T-helper 17 cell (primary cell): ENCODE measurements at places on chromosomes 11 and 22. TPM values are rescaled to one million over a fixed set of nuclear protein-coding genes. Genes with fewer than 3 reads are reported as not detected.

- peaks cover 9% of the 10 kb centered on the region for H3K4me1 ChIP-seq
- H3K27me3 ChIP-seq: no peaks in the 10 kb centered on the region
Observed at GRCh38 chr11:118859973-118860372, 23.7 kb upstream of the CXCR5 start.

GRCh38 chr22:24303007-24303406, 32.4 kb downstream of the SPECC1L start:
- no peak overlapping the region for H3K27ac ChIP-seq
- no peak for DNase-seq
- H3K27me3 ChIP-seq: no peaks in the 10 kb centered on the region
- peaks cover 6% of the 10 kb centered on the region for H3K36me3 ChIP-seq
- H3K4me3 ChIP-seq: no peak overlapping the region

DNA sequence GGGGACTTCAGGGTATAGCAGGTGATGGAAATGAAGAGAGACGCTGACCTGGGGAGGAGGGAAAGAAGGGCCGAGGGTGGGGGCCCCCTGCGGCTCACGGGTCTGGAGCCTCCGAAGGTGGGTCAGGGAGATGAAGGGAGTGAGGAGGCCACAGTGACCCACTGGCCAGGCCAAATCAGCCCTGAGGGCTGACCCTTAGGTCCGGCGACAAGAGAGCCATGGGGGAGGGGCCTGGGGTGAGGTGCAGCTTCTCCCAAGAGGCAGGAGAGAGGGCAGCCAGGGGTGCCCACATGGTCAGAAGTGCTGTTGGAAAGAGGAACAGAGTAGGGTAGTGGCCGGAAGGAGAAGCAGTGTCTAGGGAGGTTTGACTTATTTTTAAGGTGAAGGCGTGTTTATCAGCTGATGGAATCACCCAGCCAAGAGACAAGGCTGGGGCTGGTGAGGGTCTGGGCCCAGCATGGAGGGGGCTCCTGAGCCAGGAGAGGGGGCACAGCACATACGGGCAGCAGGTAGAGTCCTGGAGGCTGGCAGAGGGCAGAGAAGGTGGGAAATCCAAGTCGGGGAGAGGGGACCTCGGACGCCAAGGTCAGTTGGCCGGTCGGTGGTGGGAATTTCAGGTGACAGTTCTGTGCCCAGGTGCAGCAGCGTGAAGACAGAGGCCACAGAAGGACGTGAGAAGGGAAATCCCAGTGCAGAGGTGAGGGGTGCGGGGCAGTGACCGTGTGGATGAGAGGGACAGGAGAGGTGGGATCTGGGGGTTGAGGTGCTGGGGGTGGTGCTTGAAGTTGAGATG, 49.0 kb downstream of the LINC01488 start:
- peaks cover 45% of the 10 kb centered on the region for H3K27me3 ChIP-seq
- peak overlapping the region; percentile 57 for H3K27ac ChIP-seq
- no peak for DNase-seq
- peak overlapping the region; percentile 39 for H3K4me3 ChIP-seq
- peaks cover 8% of the 10 kb centered on the region for H3K36me3 ChIP-seq

- no peaks in the 10 kb centered on the region for H3K36me3 ChIP-seq
- no peak overlapping the region for H3K27ac ChIP-seq
- no peak overlapping the region for H3K4me3 ChIP-seq
Observed at GRCh38 chr11:45298718-45299117, 12.6 kb upstream of the SYT13 start.

DNA sequence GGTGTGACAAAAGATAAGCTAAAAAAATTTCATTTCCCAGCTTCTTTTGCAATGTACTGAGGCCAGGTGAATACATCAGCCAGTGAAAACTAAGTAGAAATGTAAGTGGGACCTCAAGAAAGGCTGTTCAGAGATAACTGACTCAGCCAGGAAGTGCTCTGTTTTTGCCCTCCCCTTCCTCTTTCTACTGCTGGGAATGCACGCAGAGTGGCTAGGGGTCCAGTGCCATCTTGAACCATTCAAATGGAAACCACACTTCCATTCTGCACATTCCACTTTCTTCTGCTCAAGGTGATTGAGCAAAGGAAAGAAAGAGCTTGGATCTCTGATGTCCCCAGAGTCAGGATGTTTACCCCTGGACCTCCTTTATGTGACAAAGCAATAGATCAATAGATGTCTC, 27.8 kb upstream of the LMO2 start:
- no peaks in the 10 kb centered on the region for H3K4me1 ChIP-seq
- no peak overlapping the region for H3K27ac ChIP-seq
- DNase-seq: no peak
- peaks cover 61% of the 10 kb centered on the region for H3K27me3 ChIP-seq

DNA sequence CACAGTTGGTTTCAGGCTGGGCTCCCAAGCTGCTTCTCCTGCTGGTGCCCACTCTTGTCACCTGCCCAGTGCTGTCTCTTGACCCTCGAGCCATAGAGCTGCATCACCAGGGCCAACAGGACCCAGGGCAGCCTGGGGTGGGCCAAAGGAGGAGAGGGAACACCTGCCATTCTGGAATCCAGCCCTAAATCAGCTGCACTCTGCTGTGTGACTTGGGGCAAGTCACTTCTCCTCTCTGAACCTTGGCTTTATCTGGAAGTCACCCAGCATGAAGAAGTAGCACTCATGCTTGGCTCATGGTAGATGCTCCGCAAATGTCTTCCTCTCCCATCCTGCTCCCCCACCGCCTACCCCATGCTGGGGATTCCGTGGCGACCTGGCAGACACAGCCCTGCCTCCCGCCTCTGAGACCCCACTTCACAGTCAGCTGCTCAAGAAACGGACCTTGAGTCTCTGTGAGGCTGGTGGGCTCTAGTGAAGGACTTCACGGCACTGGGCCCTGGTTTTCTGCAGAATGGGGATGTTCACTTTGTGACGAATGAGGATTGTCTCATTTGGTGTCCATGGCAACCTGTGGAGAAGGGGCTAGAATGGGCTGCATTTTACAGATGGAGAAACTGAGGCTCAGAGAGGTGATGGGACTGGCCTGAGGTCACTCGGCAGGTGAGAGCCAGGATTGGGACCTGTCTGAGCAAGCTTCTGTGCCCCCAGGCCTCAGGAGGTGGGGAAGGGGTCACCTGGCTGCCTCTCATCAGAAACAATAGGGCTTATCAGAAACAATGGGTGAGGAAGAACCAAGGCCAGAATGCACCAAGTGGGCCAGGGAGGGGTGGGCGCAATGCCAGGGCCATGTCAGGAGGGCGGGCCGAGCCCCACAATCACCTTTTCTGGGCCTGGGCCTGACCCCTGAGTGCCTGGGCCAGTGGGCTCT, 12.4 kb downstream of the EMID1 start:
- H3K27ac ChIP-seq: no peak overlapping the region
- H3K4me1 ChIP-seq: peaks cover 2% of the 10 kb centered on the region
- H3K36me3 ChIP-seq: no peaks in the 10 kb centered on the region
- H3K4me3 ChIP-seq: no peak overlapping the region

DNA sequence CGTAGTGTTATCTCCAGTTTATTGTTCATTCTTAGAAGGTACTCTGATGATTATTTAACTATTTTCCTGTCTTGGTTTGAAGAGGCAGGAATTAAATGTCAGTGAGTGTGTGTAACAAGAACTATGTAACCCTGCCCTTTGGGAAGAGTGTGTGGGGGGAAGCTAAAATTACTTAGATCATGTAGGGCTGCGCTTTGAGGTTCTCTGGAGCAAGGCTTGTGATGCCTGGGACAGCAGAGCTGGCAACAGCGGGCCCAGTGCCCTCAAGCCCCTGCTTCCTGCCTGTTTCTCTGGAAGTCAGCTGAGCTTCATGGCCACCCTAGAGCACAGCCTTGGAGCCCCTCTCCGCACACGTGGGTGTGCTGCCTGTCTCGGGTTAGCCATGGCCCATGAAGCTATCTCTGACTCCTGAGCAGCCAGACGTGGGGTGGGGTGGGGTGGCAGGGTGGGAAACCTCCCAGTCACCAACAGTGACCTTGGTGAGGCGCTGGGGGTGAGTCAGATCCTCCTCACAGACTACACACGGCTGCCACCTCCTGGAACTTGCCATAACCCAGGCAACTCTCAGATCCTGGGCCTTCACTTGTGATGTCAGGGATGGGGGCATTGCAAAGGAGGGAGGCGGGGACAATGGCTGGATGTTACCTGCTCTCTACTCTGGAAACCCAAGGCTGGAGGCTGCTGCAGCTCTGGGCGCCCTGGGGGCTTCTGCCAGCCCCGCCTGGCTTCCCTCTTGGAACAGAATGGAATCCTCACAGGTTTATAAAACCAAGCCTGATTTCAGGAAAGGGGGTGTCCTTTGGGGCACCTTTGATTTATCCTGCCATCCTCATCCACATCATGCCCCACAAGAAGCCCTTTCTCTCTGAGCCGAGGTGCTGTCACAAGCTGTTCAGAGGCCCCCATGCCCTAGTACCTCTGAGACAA, 88.6 kb downstream of the SNX19 start:
- no peak overlapping the region for H3K4me3 ChIP-seq
- H3K4me1 ChIP-seq: no peaks in the 10 kb centered on the region
- DNase-seq: no peak
- peaks cover 4% of the 10 kb centered on the region for H3K36me3 ChIP-seq
- no peak overlapping the region for H3K27ac ChIP-seq

- no peak for DNase-seq
- peaks cover 5% of the 10 kb centered on the region for H3K36me3 ChIP-seq
- H3K4me1 ChIP-seq: peaks cover 8% of the 10 kb centered on the region
- no peak overlapping the region for H3K27ac ChIP-seq
Observed at GRCh38 chr11:2810411-2811205, 75.0 kb downstream of the CDKN1C start.

GRCh38 chr11:111423250-111423615, 44.2 kb upstream of the POU2AF1 start:
- H3K4me3 ChIP-seq: no peak overlapping the region
- H3K4me1 ChIP-seq: peaks cover 4% of the 10 kb centered on the region
- no peak for DNase-seq
- H3K27ac ChIP-seq: no peak overlapping the region

GRCh38 chr11:29432719-29433325, 584.0 kb downstream of the KCNA4 start:
- H3K27ac ChIP-seq: no peak overlapping the region
- H3K27me3 ChIP-seq: no peaks in the 10 kb centered on the region
- H3K4me1 ChIP-seq: no peaks in the 10 kb centered on the region
- no peaks in the 10 kb centered on the region for H3K36me3 ChIP-seq
- H3K4me3 ChIP-seq: no peak overlapping the region

GRCh38 chr11:35629914-35630313, 11.7 kb downstream of the FJX1 start:
- H3K36me3 ChIP-seq: no peaks in the 10 kb centered on the region
- H3K27ac ChIP-seq: no peak overlapping the region
- peaks cover 82% of the 10 kb centered on the region for H3K27me3 ChIP-seq
- no peak for DNase-seq
- H3K4me1 ChIP-seq: no peaks in the 10 kb centered on the region

Gene CSRP3
- not detected for total RNA-seq

Gene SYT12
- total RNA-seq: not detected

Gene ACO2
- 77.2 TPM for total RNA-seq

Gene CDHR5
- not detected for total RNA-seq

Gene ST14
- 0.81 TPM for total RNA-seq

Gene LSP1
- 299 TPM for total RNA-seq

Gene SYT7
- not detected for total RNA-seq

Gene CCDC188
- total RNA-seq: not detected

Gene TMPRSS5
- 1.9 TPM for total RNA-seq
